ENCODE measurements at places on chromosomes 2 and 18. TPM values are rescaled to one million over a fixed set of nuclear protein-coding genes. Genes with fewer than 3 reads are reported as not detected.
A peak's percentile ranks its signal among the peaks of the same experiment; 100 is the strongest.

The TRPM8 gene
- 0.30 TPM for polyA plus RNA-seq

The ITSN2 gene
- polyA plus RNA-seq = 25.8 TPM

The AGAP1 gene
- polyA plus RNA-seq = 22.7 TPM

The PXDN gene
- polyA plus RNA-seq = 155 TPM

The LYG2 gene
- 0.27 TPM for polyA plus RNA-seq

- DNase-seq = no peak
These were observed 137.4 kb upstream of the ETAA1 start for GRCh38 chr2:67259556-67260342.

GRCh38 chr2:8666581-8666980 lies 15.3 kb upstream of the ID2 start:
- no peak for DNase-seq

DNA sequence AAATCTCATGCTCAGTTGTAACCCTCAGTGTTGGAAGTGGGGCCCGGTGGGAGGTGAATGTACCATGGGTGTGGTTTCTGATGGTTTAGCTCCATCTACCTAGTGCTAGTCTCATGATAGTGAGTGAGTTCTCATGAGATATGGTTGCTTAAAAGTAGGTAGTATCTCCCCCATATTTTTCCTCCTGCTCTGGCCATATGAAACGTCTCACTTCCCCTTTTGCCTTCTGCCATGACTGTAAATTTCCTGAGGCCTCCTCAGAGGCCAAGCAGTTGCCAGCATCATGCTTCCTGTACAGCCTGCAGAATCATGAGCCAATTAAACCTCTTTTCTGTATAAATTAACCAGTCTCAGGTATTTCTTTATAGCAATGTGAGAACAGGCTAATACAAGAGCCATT lies 62.8 kb upstream of the RNF152 start:
- DNase-seq = no peak

GRCh38 chr2:227267410-227268115 lies 57.5 kb upstream of the MFF start:
- DNase-seq = no peak

- peak; percentile 29 for DNase-seq
These were observed 858.7 kb upstream of the ACVR2A start for GRCh38 chr2:146986161-146986560.

DNA sequence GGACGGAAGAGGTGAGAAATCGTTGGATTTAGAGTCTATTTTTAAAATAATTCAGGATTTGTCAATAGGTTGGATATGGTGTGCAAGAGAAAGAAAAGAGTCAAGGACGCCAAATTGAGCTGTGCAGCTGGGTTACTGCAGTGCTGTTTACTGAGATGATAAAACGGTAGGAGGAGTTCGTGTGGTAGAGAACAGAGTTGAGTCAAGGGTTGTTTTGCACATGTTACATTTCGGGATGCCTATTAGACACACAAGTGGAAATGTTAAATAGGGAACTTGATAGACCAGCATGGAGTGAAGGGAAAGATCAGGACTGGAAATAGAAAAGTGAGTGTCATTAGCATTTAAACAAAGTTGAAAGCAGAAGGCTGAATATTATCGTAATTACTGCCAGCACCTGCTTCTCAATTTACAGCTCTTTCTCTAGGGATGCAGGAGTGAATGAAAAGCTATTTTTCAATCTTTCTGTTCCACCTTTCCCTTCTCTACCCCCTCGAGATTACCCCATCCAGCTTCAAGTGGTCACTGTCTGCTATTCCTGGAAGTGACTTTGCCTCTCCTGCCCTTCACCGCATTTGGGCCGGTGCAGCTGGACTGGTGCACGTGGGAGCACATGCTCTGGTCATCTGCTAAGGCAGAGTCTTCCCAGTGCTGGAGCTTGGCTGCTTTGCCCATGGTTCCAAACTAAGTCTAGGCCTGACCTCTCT lies 30.3 kb downstream of the GPR75 start:
- no peak for DNase-seq

GRCh38 chr2:229118336-229118735 lies 152.8 kb downstream of the PID1 start:
- DNase-seq = no peak

- DNase-seq = no peak
These were observed 70.0 kb upstream of the PPP1CB start for GRCh38 chr2:28681606-28682005.

- no peak for DNase-seq
These were observed 988 bp upstream of the KANSL1L start for GRCh38 chr2:210172219-210172575.

- no peak for DNase-seq
These were observed 825.9 kb upstream of the POU3F3 start for GRCh38 chr2:104028061-104028460.

All from left renal cortex interstitium (tissue), 4 donors.